ENCODE measurements at places on chromosomes 1 and 21. TPM values are rescaled to one million over a fixed set of nuclear protein-coding genes. Genes with fewer than 3 reads are reported as not detected.

GRCh38 chr1:103180660-103181059, 72.3 kb upstream of the COL11A1 start:
- DNase-seq, result no peak

GRCh38 chr1:40740039-40740996, 43.3 kb upstream of the KCNQ4 start:
- no peak for DNase-seq

GRCh38 chr1:7942214-7942921, 1.7 kb upstream of the TNFRSF9 start:
- no peak for DNase-seq

DNA sequence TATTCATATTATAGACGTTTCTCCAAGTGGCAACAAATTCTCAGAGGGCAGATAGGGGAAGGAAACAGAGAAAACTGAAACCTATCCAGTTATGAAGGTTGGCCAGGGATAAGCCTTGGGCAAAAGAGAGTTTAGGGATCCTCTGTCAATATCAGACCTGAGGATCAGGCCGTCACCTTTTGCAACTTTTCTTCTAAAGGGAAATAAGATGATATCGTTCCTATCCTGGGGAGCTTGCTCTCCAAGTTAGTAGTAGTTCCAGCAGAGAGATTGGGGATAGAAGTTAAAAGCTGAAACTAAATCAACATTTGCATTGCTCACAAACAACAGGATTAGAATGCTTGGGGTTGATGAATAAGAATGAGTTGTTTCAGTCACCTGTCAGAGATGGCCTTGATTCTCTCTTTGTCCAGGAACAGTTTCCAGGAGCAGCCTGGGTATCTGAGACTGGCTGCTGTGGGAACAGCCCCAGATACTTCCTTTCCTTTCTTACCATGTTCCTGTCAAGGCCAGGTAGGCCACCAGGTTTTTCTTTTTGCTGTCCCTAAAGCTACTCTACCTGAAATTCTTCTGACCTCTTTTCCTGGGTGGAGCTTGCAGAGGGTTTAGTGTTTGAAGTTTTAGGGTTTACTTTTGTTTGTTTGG, 2.5 kb downstream of the RIIAD1 start:
- DNase-seq, result no peak

The AMY1A gene
- 1.7 TPM for polyA plus RNA-seq

The ESRRG gene
- 1.8 TPM for polyA plus RNA-seq
